ENCODE measurements at places on chromosomes 12 and 14.

DNA sequence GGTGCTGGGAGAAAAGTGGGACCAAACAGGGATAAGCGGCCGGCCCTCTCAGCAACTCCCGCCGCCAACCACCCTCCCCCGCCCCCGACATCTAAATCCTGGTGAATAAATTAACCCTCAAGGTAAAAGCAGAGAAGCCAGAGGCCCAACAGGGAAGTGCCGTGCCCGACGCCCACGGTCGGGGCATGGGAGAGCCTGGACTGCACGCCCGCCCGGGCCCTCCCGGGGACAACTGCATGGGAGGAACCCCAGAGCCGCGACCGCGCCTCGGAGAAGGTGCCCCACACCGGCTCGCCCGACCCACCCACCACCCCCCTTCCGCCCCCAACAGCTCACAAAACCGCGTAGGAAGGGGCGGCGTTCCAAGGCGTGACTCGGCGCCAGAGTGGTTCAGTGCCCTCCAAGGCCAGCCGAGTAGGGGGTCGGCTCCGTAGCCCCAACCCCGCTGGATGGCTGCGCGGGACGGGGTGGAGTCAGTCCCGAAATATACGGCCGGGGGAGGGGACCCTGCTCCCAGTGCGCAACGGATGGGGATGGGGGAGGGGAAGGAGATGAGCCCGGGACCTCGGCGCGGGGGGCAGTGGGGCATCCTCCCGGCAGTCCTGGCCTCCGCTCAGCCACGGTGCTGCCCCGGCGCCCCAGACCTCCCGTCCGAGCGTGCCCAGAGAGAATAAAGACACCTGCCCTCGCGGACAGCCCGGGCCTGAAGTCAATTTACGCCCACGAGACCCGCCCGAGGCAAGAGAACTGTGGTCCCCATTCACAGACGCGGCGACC lies 732 bp downstream of the SLC25A29 start:
- DNase-seq = peak; percentile 61

GRCh38 chr12:58889557-58889956 lies 30.7 kb downstream of the LRIG3 start:
- peak; percentile 13 for DNase-seq

GRCh38 chr12:100453951-100454350 lies 19.7 kb upstream of the NR1H4 start:
- DNase-seq = no peak

- peak; percentile 34 for DNase-seq
Observed at GRCh38 chr14:30796707-30797106, 77.7 kb upstream of the COCH start.

DNA sequence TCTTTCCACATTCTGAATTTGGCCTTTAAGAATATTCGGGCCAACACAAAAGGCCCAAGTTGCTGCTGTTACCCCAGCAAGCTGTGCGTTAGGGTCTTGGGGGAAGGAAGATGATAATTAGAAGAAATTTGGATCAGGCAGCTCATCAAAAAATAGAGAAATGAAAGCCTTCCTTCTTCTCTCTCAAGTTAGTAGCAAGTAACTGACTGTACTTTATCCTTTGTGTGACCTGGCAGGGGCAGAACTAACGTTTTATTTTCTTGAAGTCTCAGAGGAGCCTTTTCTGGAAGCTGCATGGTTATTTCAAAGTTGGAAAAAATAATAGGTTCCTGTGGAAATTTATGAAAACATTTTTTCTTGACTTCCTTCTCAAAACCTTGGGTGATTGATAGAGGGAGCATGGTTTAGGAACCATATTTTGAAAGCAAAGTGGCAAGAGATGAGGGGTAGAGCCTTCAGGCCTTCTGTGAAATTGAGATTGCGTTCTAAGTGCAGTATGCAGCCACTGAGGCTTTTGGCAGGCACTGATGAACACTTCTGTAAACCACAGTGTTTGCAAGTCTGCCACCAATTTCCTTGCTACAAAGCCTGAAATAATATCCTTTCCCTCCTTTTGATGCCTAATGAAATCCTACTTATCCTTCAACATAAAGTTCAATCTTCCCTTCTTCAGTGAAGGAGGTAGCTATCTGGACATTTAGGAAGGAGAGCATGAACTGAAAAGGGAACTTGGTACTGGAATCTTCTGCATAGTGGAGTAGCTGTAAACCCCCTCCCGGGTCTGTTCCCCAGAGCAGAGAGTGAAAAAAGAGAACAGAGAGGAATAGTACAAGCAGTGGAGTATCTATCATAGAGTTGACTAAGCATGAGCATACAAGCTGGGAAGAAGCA lies 123.2 kb downstream of the FGD4 start:
- DNase-seq = no peak

- DNase-seq = no peak
Observed at GRCh38 chr14:98959410-98959809, 312.6 kb downstream of the BCL11B start.

GRCh38 chr14:65062096-65063075 lies 39.9 kb downstream of the MAX start:
- no peak for DNase-seq

GRCh38 chr14:24706351-24706750 lies 72.4 kb upstream of the GZMB start:
- DNase-seq = no peak

DNA sequence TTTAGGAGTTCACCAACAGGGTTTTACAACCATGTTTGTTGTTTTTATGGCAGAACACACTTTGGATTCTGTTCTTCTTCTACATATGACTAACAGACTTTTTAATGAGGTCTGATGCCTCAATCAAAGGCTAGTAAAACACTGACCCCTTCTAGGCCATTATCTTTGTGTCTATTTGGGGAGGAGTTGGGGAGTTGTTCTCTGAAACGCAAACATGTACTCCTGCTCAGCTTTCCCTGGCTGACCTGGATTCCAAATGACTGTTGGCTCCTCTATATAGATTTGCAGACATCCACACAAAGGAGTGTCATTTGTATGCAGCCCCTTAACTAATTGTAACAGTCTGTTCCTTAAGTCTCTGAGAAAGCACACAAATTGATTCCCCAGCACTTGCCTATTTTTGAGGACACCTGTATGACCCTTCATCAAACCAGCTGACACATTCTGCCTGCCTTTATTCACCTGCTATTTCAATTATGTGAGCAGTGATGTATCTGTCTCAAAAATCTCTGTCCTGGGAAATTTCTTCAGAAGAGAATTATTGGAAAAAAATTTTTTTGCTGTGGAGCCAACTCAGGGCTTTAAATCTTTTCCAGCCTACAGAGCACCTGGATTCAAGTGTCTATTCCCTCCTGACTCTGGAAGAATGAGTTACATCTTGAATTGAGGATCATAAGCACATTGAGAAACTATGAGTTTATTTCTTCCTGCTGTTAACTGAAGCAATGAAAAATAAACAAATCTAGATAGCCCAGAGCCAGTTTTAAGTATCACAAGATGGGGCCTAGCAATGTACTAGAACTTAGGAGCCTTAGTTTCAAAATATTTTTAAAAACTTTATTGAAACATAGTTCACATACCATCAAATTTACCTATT lies 417.2 kb downstream of the RAD51B start:
- DNase-seq = no peak

- no peak for DNase-seq
Observed at GRCh38 chr12:110857528-110857927, 10.7 kb downstream of the CCDC63 start.

GRCh38 chr14:95444132-95445129 lies 72.0 kb downstream of the SYNE3 start:
- no peak for DNase-seq

DNA sequence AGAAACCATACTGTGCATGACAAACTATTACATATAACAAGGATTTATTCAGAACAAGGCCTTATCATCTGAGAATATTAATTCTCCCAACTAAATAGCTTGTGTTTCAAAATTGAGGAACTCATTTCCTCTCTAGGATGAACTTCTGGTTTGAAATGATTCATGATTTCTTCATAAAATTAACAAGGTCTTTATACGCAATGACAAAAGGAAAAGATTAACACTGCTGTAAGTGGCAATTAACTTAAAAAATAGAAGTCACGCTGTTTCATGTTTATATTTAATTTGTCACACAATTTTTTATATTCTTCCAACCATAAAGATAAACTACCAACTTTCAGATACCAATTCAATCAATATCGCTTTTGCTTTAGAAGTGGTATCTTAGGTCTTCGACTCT lies 80.8 kb downstream of the GRIP1 start:
- DNase-seq = no peak

- DNase-seq = no peak
Observed at GRCh38 chr12:51980809-51981127, 26.0 kb upstream of the TAMALIN start.

GRCh38 chr12:56989861-56990610 lies 16.3 kb downstream of the ZBTB39 start:
- no peak for DNase-seq

DNA sequence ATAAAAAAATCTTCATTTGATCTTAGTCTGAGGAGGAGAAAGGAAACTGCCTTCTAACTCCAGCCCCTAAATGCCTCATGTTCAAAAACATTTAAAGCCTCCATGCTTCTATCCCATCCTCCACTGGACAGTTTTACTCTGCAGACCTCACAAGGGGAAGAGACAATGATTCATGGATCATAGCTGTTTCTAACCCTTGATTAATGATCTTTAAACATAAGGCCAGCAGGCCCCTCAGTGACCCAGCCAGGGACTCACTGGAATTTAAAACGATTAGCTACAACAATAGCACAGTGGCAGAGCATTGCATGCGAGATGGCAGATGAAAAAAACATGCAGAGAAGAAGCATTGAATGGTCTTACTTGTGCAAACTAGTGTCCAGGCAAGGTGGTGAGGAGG lies 6.0 kb downstream of the DCTN2 start:
- peak; percentile 45 for DNase-seq

DNA sequence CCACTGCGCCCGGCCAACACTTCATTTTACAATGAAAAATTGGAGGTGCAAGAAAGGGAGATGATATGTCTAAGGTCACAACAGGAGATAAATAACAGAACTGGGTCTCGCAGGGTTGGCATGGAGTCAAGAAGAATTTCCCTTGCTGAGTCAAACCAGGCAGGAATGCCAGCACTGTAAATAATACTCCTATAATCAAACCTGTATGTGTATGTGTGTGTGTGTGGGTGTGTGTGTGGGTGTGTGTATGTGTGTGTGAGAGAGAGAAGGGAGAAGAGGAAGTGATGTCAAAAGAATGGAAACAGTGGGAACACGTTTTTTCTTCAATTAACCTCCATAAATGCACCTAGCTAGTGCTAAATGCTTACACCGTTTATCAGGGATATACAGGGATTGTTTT lies 70.4 kb downstream of the TMEM116 start:
- DNase-seq = no peak

GRCh38 chr12:3132636-3133404 lies 55.6 kb downstream of the TSPAN9 start:
- peak; percentile 34 for DNase-seq

DNA sequence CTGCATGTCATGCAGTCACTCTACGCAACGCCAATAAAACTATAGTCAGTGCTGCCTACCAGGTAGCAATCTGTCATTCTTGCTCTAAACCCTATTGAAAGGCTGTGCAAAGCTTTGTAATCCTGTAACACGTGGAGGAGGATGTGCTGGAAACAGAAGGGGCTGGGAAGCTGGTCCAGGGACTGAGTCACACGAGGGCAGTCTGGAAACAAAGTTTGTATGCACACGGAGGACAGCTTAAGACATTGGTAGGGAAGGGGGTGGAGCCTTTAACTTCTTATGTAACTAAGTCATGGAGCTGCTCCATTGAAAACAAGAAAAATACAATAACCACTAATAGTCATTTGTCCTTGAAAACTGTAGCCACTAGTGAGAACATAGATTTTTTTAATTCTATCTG lies 128.0 kb downstream of the BCAT1 start:
- DNase-seq = peak; percentile 93

GRCh38 chr14:77026930-77027537 lies 1.5 kb downstream of the IRF2BPL start:
- DNase-seq = peak; percentile 63

DNA sequence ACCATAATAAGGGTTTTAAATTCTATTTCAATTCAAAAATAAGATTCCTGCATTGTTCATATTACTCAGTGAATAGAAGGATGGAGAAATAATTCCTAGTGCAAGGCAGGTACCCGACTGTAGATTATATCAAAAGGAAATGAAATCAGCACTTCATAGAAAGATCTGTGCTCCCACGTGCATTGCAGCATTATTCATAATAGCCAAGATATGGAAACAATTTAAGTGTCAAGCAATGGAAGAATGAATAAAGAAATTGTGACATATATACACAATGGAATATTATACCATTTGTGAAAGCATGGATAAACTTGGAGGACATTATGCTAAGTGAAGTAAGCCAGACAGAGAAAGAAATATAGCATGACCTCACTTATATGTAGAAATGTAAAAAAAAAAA lies 53.8 kb downstream of the SLC6A15 start:
- DNase-seq = no peak

DNA sequence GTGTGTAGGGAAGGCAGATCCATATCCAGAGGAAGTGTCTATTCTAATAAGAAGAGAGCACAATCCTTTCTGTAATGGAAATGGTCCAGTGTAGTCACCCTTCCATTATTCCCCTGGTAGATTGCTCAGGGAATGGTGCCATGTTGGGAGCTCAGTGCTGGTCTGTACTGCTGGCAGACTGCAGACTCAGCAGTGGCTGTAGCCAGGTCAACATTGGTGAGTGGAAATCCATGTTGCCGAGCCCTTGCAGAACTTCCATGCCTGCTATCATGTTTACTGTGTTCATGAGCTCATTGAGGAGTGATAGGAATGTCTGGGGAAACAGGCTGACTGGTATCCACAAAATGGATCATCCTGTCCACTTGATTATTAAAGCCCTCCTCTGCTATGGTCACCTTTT lies 128.7 kb downstream of the MIPOL1 start:
- DNase-seq = no peak

- no peak for DNase-seq
Observed at GRCh38 chr12:26723379-26724308, 109.3 kb downstream of the ITPR2 start.

- DNase-seq = no peak
Observed at GRCh38 chr12:6383572-6384498, at the start of gene LTBR. Gene LTBR (plus strand): TSS chr12:6384162. CDS start chr12:6384359, 197 bp downstream.
